ENCODE measurements at places on chromosomes 5 and 9.

DNA sequence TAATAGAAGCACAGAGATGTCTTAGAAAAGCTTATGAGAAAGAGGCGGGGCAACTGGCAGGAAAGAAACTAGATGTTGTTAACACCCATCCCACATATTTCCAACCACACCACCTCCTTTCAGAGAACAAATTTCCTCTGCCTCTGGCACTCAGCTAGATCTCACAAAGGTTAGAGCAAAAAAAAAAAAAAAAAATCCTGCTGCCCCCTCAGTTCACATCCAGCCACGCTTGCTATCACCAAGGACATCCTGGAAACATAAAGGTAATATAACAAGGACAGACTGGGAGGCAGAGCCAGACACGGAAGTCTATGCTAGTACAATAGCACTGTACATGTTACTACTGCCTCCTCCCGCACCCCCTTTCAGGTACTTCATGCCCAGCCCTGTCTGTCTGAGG, 238.0 kb upstream of the PTGER4 start:
- DNase-seq: no peak

- no peak for DNase-seq
These were observed 293.2 kb downstream of the CWC27 start for GRCh38 chr5:65061974-65062353.

DNA sequence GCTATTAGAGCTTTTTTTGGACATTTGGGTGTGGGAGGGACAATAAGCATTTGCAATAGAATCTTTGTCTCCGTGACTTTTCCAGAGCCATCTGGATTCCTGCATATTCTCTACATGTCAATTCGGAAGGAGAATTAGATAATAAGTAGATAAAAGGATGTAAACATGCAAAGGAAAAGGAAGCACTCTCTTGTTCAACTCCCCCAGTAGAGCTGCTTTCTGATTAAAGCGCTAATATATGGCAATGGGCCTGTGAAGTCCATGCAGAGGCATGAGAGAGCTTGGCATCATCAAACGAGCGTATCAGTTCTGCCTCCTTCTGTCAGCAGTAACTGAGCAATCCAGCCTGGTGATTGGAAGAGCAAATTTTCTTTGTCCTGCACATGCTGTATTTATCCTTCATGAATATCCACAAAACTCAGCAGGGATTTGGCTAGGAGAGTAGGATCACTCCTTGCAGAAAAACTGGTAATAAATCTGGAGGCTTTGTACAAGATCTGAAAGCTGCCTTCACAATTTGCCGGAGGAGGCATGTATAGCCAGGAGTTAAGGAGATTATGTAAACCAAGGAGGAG, 1752.9 kb downstream of the MAT2B start:
- no peak for DNase-seq

DNA sequence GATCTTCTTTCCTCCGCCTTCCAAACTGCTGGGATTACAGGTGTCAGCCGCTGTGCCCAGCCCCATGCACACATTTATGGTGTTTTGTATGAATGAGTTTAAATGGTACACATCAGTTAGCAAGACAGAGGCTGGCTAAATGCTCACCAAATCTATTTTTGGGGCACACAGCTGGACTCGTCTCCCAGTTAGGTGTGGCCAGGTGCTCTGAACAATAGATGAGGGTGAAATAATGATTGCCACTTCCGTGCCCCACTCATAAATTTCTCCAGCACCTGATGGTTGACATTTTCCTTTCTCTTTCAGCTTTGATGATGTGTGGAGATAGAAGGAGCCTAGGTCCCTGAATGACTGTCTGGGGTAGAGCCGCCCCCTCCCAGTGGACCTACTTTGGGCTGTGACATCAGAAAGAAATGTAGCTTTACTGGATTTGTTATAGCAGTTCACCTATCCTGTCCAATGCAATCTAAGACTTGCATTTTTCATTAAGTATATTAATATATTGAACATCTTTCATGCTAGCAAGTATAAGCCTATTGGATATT, 8.6 kb upstream of the RAPGEF1 start:
- DNase-seq: no peak

GRCh38 chr5:760363-761058, 24.0 kb downstream of the ZDHHC11B start:
- DNase-seq: no peak

GRCh38 chr5:13766236-13766635, 178.3 kb downstream of the DNAH5 start:
- DNase-seq: no peak

DNA sequence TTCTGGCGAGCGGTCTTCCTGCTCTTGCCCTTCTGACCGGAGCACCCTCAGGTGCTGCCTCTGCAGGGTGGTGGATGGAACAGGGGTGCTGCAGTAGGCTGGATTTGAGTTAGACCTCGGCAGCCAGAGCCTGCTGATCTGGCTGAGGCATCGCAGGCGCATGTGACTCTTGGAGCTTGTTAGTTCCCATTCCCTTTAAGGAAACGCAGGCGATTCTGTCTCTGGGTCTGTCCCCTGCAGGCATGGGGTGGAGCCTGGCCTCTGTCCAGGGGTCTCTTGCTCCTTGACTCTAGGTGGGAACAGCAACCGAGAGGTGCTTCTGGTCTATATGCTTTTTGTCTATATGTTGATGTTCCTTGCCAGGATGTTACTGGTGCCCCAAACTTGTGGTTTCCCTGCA, 3.1 kb downstream of the WNK2 start:
- DNase-seq: no peak

- DNase-seq: no peak
These were observed at the start of gene HRH2 for GRCh38 chr5:175657593-175658271. Gene HRH2 (plus strand): TSS chr5:175658071. CDS start chr5:175683234, 25,163 bp downstream.

DNA sequence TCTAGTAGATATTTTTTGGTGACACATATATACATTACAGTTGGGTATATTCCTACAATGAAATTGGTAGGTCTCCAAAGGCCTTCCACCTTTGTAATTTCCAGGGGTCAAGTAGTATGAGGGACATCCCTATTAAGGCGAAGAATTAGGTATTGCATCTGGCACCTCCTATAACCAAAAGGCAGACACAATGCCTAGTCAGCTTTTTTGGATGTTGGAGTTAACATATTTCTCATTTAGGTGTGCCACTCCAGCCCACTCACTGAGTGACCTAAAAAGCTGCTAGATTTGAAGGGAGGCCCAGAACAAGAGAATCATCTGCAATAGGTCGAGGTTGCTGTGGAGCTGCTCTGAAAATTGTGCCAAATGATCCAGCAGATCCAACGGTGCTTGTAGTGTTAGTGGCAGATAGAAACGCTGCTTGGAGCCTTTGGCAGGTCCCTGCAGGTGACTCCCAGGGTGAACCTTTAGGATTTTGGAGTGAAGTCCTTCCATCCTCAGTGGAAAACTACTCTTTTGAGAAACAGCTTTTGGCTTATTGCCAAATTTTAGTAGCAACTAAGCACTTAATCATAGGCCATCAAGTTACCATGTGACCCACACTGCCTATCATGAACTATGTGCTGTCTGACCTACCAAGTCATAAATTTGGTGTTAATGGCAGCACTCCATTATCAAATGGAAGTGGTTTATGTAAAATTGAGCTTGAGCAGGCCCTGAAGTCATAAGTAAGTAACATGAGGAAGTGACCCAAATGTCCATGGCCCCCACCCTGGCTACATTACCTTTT, 15.7 kb upstream of the FNIP1 start:
- DNase-seq: no peak

GRCh38 chr9:90942555-90942954, 140.9 kb downstream of the SYK start:
- peak; percentile 90 for DNase-seq

DNA sequence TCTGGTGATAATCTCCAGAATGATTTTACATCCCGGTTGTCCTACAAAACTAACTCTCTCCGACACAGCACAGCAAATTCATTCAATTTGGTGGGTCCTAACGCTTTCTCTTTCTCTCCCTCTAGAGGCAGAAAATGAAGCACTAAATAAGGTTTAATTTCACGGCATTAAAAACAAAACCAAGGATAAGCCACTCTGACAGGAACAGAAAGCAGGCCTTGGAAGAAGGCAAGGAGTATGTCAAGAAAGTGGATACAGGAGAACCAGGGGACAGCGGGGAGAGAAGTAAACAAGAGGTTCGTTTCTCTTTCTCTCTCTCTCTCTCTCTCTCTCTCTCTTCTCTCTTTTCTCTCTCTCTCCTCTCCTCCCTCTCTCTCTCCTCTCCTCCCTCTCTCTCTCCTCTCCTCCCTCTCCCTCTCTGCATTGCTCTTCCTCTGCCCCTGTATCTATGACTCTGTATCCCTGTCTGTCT, 49.8 kb downstream of the EBF1 start:
- no peak for DNase-seq

- DNase-seq: no peak
These were observed 1.2 kb upstream of the ADAMTS6 start for GRCh38 chr5:65482736-65483545.

DNA sequence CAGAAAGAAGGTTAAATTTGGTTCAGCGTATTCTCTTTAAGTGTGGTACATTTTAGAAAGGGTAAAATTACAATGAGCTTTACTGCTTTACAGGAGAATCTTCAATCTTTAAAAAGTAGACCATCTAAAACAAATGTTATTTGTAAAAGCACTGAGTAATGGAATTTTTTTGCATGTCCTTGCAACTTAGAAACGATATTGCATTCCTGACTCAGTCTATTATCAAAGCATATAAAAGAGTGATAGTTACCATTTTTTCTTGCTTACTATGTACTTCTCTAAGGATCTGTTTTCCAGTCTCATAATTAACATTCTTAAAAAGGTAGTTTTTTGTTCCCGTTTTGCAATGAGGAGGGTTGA, 55.5 kb upstream of the TNFAIP8 start:
- no peak for DNase-seq

GRCh38 chr5:75368391-75368790, 31.4 kb downstream of the HMGCR start:
- DNase-seq: no peak

DNA sequence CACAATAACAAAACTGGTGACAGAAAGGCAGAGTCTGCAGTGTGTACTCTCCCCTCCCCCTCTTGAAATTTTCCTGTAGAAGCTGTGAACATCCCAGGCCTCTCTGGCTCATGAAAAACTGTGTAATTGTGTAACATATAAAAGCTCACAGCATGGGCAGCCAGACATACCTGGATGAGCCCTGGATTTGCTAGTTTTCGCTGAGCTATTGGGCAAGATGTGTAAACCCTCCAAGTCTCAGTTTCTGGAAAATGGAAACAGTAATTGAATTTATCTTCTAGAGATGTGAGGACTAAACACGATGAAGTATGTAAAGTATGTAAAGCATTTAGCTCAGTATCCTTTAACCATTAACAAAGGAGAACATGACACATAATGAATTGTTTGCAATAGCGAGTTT, 143.2 kb upstream of the ANKH start:
- no peak for DNase-seq

DNA sequence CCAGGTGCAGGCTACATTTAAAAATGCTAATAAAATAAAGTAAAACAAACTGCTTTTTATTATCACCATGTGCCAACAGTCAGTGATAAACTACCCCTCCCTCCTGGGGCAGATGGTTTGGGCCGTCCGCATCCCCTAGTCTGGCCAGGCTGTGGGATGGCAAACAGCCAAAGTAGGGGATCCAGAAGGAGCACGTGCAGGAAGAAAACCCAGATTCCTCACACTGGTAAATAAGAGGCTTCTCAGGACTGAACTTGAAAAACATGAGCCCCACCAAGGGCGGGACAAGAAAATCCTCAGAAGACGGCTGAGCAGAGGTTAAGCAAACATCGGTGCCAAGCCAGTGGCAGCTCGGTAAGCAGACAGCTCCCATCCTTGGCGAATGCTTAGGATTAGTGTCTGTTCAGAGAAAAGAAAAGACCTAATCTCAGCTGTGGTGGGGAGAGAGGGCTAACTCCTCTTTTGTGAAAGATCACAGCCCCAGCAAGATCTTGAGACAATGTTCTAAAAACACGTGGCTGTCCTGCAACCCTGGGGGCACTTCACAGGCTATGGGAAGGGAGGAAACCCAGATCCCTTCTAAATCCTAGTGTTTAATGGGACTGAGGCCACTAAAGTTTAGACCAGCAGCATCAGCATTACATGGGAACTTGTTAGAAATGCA, 46.5 kb upstream of the GDNF start:
- no peak for DNase-seq

DNA sequence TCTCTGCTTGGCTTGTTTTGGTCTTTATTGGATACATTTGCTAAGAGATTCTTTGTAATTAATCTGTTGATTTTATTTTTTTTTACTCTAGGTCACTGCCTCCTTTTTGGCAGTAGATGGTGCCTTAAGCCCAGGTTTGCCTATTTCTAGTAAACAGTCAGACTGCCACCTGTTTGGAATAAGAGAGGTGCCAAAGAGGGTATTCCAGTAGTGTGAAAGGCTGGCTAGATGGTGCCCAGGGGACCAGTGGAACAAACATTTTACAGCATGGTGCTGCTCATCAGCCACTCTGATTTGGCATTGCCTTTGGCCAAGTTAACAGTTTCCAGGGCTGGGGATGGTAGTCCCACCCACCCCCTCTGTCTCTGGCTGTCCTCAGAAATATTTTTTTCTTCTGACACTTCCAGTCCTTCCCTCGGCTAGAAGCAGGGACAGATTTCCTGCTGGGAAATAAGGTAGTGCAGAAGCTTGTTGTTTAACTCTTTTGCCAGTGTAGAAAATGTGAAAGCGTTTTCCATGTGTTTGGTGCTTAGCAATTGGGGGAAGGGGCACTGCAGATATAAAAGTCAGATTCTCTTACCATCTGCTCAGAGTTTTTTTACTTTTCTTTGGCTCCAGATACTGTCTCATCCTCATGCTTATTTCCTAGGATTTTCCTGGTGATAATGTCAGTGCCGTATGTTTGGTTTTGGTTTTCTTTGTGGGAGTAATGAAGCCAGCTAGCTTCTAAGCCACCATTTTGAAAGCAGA, 36.6 kb upstream of the FBXL7 start:
- DNase-seq: no peak

GRCh38 chr5:146076028-146076427, 29.3 kb downstream of the PLAC8L1 start:
- DNase-seq: no peak

- DNase-seq: no peak
These were observed 103.2 kb downstream of the KLF4 start for GRCh38 chr9:107386396-107386795.

DNA sequence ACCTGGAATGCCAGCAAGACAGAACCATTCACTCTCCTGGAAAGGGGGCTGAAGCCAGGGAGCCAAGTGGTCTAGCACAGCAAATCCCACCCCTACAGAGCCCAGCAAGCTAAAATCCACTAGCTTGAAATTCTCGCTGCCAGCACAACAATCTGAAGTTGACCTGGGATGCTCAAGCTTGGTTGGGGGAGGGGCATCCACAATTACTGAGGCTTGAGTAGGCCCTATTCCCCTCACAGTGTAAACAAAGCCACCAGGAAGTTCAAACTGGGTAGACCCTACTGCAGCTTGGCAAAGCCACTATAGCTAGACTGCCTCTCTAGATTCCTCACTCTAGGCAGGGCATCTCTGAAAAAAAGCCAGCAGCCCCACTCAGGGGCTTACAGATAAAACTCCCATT, 17.3 kb downstream of the RIGI start:
- no peak for DNase-seq

DNA sequence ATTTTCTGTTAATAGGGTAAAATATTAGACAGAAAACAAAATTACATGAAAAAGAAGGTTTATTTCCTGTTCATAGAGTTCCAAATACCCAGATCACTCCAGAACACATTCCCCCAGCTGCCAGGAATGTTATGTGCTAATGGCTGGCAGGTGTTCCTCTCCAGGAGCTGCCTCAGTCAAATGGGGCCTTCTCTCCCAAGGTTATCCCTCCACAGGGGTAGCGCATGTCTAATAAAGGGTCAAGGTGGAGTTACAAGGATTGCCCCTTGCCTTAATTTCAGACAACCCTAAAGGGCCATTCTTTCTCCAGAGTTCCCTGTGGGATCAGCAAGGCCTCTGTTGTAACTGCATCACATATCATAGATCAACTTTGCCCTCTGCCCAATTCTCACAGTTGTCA, 148.6 kb upstream of the PLPPR1 start:
- no peak for DNase-seq

- no peak for DNase-seq
These were observed 6.1 kb upstream of the AFAP1L1 start for GRCh38 chr5:149265597-149265996.

Data from keratinocyte (primary cell).